NCI-H187 treated with DMSO at 0.1 percent for 48 hours (cell line): ENCODE measurements at places on chromosomes 2 and 18.

DNA sequence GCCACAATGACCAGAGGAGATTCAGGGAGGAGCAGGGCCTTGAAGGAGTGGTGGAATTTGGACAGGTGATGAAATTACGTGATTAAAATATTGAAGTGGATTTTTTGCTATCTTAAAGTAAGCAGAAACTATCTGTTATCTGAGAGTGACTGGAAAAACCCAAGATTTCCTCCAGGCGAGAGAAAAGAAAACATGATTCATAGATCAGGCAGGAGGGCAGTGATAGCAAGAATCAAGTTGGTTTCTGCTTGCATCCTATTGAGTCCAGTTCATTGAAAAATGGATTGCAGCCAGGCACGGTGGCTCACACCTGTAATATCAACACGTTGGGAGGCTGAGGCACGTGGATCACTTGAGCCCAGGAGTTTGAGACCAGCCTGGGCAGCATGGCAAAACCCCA is 127.8 kb downstream of the NXPH2 start:
- no peak for DNase-seq

GRCh38 chr18:49238433-49239042 is 221.9 kb downstream of the DYM start:
- no peak for DNase-seq

DNA sequence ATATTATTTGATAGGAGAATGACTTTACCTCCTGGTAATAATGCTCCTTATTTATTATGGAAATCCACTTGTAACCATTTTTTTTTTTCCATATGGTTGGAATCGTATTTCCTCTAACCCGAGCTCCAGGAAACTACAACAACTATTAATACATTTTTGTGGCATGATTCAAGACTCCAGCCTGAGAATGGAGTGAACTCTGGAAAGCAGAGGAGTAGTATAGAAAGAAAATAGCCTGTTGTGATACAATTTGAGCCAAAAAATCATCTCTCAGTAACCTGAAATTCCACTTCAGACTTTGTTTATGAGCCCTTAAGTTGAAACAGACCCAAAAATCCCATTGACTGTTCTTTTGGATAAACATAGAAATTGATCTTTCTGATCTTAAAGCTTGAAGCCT is 921.1 kb downstream of the SOCS6 start:
- no peak for DNase-seq

DNA sequence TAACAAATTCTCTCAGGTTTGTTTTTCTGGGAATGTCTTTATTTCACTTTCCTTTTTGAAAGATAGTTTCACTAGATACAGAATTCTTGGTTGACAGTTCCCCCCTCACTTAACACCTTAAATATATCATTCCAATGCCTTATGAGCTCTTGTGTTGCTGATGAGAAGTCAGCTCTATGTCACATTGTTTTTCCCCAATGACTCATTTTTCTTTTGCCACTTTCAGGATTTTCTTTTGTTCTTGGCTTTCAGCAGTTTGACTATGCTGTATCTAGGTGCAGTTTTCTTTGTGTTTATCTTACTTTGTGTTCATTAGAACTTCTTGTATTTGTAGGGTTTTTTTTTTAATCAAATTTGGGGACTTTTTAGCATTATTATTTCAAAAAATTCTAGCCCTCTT is 5.6 kb upstream of the RALBP1 start:
- no peak for DNase-seq

DNA sequence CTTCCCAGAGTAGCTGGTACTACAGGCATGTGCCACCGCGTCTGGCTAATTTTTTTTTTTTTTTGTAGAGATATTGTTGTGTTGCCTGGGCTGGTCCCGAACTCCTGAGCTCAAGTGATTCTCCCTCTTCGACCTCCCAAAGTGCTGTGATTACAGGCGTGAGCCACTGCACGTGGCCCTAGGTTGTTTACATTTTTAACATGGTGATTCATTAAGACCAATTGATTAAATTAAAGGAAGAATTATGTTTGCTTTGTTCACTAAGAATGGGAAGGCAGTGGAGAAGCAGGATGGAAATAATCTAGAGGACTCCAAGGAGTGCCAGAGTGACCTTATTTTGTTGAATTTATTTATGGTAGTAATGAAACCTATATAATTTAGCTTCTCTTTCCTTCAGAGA is 7.5 kb downstream of the LCLAT1 start:
- no peak for DNase-seq

- no peak for DNase-seq
Measured at GRCh38 chr2:66696374-66696773, 261.4 kb downstream of the MEIS1 start.

- DNase-seq = no peak
Measured at GRCh38 chr2:189258616-189259365, 79.2 kb upstream of the COL5A2 start.

GRCh38 chr2:150994076-150994475 is 267.6 kb downstream of the RBM43 start:
- no peak for DNase-seq

GRCh38 chr2:9071584-9072124 is 68.2 kb upstream of the MBOAT2 start:
- DNase-seq = no peak

- no peak for DNase-seq
Measured at GRCh38 chr2:172863341-172863740, 127.7 kb downstream of the RAPGEF4 start.

DNA sequence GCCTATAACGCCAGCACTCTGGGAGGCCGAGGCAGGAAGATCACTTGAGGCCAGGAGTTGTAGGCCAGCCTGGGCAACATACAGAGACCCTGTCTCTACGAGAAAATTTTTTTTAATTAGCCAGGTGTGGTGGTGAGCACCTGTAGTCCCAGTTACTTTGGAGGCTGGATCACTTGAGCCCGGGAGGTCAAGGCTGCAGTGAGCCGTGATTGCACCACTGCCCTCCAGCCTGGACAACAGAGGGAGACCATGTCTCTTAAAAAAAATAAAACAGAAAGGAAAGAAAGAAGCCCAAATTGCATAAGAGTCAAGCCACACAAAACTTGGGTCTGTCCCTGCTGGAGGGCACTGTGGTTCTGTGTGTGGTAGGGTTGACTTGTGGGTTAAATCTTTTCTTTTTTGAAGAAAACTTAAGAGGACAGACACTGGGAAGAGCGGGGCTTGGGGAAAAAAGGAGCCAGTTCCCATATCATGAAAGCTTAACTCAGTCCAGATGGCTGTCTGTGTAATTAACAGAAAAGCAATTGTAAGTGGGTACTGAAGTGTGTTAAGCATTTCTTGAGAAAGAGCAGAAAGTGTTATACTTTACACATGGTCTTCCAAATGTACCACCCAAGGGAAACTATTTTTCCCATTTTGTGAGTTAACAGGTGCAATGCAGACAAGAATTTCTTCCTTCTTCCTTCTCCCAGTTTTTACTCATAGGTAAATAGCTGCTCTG is 115.1 kb downstream of the ALPK2 start:
- no peak for DNase-seq

DNA sequence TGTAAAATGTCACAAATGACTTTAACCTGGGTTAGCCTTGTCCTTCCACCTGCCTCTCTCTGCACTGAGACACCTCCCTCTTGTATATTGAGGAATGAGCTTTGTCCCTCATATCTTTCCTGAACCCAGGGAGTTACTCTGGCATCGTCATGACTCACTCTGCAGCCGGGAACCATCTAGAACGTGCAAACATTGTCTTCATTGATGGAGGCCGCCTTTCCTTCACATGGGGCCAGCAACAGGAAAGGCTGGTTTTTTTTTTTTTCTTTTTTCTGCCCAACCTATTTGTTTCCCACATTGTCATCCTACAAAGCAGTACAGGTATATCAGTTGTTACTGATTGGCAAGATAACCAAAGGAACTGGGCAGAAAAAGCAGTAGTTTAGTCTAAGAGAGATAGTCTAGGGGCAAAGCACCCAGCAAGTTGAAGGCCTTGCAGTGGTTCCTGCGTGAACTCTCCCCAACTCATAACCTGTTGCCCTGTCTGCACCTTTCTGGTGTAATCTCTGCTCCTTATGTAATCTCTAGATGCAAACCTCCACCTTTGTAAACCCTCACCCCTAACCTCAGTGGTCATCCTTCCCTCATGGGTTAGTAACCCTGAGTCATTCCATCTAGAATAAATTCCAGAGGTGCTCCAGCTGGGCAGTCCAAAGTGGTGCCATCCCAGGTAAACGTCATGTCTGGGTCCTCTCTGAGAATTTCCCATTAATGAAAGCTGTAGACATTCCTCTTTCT is 38.3 kb downstream of the SLC40A1 start:
- DNase-seq = no peak

- DNase-seq = no peak
Measured at GRCh38 chr18:62318228-62319180, 6.6 kb upstream of the TNFRSF11A start.

- no peak for DNase-seq
Measured at GRCh38 chr2:107731435-107731834, 95.3 kb upstream of the RGPD4 start.

DNA sequence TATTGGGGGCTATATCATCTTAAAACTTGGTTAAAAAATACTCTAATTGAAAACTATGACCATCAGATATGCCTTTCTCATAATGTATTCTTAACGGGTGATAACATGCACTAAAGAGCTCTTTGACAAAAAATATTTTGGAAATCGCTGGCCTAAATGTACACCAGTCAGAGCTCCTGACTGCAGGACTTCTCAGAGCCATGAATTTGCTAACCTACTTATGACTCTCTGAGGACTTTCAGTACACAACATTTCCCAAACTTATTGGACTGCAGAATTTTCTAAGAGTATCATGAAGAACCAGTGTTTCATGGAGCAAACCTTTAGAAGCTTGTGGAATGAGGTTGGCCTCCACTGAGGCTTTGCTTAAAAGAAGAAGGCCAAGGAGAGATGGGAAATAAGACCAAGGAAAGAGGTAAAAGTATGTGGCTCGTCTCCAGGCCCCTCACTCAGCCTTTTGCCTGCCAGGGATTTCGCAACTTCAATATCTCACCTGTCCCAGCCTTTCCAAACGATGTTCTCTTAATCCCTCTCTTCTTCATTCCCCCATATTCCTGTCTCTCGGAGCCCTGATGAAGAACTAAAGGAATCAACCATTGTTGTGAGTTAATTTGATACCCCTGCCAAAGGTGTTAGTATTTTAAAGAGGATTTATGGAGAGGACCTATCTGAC is 88.8 kb upstream of the EPC2 start:
- no peak for DNase-seq

DNA sequence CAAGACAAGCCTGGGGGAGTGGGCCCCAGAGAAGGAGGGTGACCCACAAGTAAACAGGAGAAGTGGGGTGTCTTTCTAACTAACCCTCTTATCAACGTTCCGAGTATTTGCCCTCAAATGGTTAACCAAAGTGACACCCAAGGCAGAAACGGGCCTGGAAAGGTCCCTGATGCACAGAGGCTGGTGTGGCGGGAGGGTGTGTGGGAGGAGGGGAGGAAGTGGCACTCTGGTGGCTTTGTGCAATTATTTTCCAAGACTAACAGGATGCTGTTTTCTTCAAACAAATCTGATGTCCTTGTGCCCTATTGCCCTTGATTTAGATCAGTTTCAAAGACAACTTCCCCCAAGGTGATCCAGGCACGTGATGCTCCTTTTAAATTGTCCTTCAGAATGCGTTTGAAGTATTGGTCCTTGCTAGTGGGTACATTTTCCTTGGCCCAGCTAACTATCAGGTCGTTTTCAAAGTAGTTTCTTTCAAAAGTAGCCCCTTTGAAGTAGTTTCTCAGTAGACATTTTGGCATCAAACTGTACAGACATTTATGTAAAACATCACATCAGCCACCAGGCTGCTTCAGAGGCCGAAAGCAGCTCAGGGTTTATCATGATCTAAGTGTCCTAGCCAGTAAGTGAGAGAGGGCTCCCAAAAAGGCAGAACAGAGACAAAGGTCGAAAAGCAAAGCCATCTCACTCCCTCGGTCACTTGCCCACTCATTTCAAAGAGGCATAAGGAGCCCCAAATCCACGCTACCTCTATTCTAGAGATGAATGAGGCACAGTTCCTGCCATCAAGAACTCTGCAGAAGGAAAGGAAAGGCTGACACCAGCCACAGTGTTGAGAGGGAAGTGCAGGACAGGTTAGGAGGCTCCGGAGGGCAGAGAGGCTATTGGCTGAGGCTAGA is 371.1 kb upstream of the ID2 start:
- DNase-seq = no peak

- no peak for DNase-seq
Measured at GRCh38 chr2:136916131-136916530, 150.8 kb downstream of the THSD7B start.

GRCh38 chr18:48958951-48959350 is 8.2 kb upstream of the SMAD7 start:
- no peak for DNase-seq

GRCh38 chr2:152335726-152336118 is 748 bp downstream of the FMNL2 start:
- no peak for DNase-seq

DNA sequence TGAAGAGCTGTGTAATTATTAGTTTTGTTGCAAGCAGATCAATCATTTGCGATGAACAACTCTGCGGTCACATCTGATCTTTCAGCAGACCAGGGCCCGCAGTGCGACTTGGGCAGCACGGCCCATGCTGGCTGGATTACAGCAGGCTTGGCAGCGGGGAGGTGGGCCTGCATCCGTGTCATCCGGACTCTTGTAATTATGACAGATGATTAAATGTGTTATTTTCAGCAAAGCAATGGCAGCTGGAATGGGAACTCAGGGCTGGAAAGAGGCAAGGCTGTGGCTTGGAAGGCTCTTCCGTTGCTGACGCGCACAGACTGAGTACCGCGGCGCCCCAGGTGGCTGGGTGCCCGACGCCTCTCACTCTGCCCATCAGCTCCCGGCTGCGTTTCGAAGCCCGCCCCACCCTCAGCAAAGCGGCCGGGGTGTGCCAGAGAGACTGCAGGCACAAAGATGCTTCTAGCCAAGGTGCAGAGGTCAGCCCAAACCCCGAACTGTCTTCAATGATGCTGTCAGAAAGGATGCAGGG is 397.4 kb upstream of the SALL3 start:
- no peak for DNase-seq

- DNase-seq = no peak
Measured at GRCh38 chr2:85753525-85754312, at the start of gene ATOH8. ATOH8 (plus strand) TSS chr2:85753991; CDS start chr2:85754190, 199 bp downstream.

- DNase-seq = no peak
Measured at GRCh38 chr2:135741043-135741394, 636 bp upstream of the UBXN4 start.

GRCh38 chr2:37589298-37589697 is 82.1 kb downstream of the CDC42EP3 start:
- DNase-seq = no peak

GRCh38 chr18:22447792-22448191 is 30.1 kb upstream of the CTAGE1 start:
- DNase-seq = no peak
